Activated T-cell treated with anti-CD3 and anti-CD28 coated beads for 24 hours (primary cell): ENCODE measurements at places on chromosomes 7 and 10.

- DNase-seq: no peak
Measured at GRCh38 chr7:70710011-70710480, 421.9 kb upstream of the GALNT17 start.

DNA sequence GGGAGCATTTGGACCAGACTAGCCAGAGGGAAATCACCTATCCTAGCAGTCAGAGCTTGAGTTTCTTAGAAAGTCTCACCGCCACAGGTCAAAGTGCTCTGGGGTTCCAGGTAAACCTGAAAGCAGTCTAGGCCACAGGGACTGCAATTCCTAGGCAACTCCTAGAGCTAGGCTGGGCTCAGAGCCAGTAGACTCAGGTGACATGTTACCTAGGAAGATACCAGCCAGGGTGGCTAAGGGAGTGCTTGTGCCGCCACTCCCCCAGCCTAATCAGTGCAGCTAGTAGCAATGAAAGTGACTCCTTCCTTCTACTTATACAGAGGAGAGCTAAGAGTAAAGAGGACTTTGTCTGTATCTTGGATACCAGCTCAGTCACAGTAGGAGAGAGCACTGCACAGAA, 348.7 kb upstream of the HPS1 start:
- no peak for DNase-seq

DNA sequence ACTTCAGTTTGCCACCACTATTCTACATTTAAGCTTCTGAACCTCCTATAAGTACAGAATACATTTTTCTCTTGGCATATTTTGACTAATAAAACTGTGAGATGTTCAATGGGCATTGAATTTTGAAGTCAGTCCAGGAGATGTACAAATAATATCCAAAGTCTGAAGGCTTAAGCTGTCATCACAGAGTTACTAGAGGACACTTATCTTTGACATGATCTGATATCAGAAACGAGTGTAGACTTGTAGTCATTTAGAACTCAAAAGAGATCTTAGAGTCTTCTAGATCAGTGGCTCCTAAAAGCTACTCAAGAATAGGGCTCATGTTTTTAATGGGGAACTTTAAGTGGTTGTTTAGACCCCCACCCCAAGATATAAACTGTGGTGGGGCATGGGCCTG, 160.5 kb downstream of the ARID5B start:
- DNase-seq: no peak

GRCh38 chr7:55437375-55437774, 72.2 kb downstream of the LANCL2 start:
- no peak for DNase-seq

DNA sequence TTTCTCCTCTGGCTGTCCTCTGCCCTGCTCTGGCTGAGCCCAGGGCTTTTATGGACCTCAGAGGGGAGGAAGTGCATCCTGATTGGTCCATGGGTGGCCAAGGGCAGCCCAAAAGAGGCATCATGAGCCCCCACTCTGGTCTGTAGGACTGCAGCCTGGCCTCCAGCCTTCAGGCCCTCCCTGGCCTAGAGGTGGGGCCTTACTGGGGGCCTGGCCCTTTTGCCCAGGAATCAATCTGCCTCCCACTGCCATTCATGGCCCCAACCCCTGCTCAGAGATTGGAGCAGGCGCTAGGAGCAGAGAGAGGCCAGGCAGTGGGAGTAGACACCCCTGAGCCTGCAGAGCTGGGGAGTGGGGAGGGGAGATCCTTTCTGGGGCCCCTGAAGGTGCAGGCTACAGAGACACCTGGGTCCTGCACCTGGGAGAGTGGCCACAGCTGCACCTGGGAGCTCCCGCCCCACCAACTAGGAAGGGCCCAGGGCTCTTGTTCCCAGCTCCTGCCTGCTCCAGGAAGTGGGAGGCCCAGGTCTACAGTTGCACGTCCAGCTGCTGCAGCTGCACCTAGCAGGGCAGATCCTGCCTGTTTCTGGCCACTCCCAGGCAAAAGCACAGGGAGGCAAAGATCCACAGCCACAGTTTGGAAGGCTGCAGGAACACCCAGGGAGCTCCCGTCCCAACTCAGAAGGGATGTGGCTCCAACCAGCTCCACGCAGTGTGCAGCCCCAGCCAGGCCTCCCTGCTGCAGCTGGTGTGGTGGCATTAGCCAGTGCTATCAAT, 6.4 kb upstream of the DYNC2I1 start:
- no peak for DNase-seq

DNA sequence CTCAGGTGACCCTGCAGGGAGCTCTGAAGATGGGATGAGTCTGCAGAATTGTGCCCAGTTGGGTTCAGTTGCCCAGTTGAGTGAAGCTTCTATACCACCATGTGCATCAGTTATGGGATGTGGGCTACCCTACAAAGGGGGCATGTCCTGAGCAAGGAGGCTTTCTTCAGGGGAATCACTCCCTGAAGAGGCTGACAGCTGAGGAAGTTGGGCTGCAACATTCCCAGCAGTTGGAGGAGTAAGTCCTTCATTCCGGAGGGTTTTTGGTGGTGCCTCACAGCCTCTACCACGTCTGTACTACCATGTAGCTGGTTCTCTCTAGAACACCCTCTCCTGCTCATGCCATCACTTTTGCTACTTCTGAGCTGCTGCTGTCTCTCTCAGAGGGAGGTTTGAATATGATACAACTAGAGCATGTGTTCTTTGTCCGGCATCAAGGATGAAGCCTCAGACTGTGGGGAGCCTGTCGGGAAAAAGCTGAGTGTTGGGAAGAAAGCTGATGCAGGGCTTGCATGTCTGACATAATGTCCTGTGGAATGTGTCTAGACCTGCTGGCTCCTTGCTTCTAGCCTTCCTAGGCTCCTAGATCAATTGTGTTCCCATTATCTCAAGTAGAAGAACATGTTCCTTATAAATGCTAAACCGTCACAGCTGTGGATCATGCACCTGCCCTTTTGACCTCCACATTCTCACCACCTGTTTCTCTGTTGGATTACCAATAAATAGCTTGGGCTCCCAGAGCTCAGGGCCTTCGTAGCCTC, 355.8 kb downstream of the CCSER2 start:
- no peak for DNase-seq

- no peak for DNase-seq
Measured at GRCh38 chr7:17312641-17313040, 14.2 kb downstream of the AHR start.

DNA sequence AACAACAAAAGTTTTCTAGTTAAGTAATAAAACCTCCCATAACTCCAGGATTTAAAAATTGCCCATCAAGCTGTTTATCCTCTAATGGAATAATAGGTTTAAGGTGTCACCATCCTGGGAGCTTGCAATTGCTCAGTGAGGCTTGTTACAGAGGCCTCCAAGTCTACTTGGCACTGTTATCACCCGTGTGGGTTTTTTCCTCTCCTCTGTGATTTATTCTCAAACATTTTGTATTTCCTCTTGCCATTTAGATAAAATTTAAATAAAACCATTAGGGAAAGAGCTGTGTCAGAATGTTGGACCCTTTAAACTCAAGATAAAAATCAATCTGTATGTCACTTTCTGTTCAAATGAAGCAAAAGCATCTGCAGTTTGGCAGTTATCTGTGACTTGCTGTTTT, 202.6 kb downstream of the GALNT17 start:
- no peak for DNase-seq

DNA sequence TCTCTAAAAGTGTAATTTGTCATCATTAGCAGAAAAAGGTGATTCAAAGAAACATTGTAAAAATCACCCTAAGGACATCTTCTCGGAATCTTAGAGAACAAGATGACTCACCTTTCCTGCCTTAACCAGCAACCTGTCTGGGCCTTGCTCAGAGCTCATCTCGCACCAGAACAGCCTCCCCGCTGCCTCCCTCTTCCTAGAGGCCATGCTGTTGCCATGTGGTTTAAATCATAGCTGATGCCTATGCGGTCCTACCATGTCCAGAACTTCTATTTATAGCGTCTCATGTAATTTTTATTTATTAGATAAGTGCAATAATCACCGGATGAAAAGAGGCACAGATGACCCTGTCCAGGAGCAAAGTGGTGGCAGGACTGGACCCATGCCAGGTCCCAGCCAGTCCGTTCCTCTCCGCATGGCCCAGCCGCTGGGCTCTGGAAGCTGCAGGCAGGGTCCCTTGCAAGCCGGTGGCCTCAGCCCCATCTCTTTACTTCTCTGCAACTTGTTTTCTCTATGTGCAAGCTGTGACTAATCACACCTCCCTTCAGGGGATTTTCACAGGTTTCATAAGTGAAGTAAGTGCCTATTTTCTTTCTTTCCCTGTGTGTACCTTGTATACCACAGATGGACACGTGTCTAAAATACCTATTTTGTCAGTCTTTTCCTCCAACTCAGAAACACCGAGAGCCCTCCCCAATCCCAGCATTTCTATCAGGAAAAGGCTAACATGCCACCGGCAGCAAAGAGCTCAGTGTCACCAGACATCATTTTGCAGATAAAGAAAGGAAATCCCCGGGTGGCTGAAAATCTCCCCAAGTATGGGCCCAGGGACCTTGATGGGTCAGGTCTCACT, 27.1 kb downstream of the KLF6 start:
- DNase-seq: no peak

DNA sequence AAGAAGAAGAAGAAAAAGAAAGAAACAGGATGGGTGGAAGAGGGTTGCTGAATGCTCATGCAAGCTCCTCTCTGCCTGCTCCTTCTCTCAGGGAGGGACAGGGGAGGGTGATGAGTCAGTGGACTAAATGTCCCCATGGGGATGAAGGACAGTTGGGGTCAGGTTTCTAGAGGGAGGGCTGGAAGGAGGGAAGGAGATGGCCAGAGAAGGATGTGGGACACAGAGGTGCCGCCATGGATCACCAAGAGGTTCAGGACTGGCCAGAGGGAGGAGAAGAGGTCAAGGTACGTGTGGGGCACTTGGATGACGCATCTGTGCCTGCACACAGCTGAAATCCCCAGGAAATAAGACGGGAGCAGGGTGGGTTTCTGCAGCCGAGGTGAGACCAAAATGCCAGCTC, 88.9 kb upstream of the GTF2I start:
- DNase-seq: no peak

DNA sequence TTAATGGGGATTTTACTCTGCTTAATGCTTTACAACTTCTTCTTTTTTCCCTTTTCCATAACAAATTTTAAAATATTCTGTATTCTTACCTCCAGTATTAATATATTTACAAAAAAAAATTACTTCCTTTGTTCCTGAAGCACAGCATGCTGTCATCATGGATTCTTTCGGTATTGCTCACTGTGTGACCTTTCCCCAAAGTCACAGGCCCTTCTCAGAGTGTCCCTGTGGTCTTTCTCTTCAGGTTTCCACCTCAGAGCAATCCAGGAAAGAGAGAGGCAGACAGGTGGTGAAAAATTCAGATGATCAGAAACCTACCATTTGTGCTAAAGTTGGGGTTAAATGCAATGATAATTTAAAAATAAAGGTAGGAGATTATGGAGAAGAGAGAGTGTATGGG, 13.0 kb downstream of the AOAH start:
- DNase-seq: no peak

GRCh38 chr7:608954-609353, 89.3 kb upstream of the PDGFA start:
- no peak for DNase-seq

- no peak for DNase-seq
Measured at GRCh38 chr7:98982686-98983085, 104.4 kb downstream of the TRRAP start.

DNA sequence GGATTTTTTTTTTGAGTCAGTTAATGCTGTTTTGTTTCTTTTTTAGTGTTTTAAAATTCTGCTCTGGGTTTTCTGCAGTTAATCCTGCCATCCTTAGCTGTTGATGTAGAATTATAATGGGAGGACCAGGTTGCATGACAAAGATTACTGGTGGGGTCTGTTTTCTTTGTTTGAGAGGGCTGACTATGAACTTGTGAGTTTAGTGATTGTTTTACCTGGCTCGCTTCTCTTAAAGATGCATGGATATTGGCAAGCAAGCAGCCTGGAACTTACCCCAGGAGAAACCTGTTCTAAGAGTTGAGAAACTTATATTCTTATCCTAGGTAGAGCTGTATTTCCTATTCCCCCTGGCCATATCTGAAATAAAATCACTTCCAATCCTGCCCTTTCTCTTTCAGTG, 727.8 kb downstream of the GRM8 start:
- DNase-seq: no peak

DNA sequence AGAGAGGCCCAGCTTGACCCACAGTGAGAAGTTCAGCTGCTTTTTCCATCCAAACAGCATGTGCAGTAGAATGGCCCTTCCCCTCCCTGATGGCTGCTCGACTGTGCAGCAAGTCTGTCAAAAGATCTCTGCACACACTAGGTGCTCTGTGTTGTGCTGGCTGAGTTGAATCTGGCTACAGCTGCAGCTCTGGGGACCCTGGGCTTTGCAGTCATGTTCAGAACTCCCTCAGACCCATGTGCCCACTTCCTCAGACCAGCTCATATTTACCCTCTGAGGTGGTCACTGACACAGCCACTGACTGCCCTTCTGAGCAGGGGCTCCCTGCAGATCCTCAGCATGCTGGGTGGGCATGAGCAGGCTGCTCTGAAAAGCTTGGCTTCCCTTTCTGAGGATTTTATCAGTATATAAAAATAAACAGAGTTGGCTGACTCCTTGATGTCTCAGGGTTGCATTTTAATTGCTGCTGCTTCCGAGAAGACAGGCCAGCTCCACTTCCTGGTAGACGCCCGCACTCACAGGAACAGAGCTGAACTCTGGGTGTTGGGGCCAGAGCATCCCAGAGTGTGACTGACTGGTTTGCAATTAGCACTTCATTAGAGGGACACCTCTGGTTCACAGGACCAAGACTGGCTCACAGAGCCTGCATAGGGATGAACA, 507.9 kb downstream of the RPS24 start:
- no peak for DNase-seq

DNA sequence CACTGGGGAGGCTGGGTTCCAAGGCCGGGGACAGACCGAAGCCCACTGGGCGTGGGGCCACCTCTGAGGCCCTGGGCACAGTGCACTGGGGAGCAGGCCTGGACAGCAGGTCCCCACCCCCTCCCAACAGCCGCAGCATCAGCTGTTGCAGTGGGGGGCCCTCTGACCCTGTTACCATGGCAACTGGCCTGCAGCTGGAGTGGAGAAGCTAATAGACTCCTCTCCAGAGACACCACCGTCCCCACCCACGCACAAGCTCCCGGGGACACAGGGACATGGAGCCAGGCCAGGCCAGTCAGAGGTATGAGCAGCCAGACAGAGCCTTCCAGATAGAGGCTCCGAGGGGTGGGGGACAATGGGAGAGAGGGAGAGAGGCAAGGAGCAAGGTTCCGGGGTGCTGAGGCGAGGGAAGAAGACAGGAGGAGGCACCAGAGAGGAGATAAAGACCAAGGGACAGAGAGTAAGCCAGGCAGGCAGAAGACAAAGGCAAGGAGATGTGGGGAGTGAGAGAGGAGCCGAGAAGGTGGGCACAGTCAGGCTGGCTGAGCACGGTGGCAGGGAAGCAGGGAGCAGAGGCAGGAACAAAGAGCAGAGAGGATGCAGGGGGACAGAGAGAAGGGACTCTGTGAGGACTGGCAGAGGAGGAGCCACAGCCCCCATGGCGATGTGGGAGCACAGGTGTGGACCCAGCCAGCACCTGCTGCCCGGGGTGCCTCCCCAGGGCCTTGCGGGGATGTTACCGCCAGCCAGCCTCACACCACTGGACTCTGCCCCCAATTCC, 6.7 kb downstream of the KCNH2 start:
- no peak for DNase-seq

- no peak for DNase-seq
Measured at GRCh38 chr7:44094883-44095592, 9.1 kb upstream of the AEBP1 start.
